Stromal cell of bone marrow (primary cell): ENCODE measurements at places on chromosomes 7 and 10.

DNA sequence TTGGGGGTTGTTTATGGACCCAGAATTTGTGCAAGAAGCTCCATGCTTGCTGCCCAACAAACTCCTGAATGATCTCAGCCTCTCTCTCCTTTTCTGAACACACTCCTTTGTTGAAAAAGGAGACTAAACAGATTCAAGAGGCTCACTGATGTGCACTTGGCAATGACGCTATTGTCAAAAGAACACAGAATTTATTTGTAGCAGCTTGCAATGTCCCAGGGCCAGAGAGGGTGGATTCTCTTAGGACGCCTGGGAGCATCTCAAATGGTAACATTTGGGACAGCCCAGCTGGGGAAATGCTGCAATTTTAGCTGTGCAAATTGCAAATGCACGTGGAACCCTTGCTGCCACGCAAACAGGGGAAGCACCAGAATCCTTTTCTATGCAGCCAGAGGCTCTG lies 79.9 kb downstream of the GPR26 start:
- DNase-seq, result no peak

DNA sequence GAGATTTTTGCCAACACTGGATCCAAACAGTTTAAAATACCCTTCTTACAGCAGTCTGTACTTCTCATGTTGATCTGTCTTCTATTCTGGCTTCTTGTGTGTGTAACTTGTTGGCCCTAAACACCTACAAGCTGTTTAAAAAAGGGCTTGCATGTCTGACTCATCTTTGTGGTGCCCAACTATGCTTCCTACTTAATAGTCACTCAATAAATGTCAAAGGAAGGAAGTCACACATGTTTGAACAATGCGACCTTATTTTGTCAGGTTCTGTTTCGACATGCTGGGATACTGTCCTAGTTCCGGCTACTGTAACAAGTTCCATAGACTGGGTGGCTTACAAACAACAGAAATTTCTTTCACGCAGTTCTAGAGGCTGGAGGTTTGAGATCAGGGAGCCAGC lies 9.4 kb upstream of the GRK5 start:
- DNase-seq, result no peak

- no peak for DNase-seq
These were observed 899.1 kb upstream of the ZWINT start for GRCh38 chr10:57260175-57260574.

DNA sequence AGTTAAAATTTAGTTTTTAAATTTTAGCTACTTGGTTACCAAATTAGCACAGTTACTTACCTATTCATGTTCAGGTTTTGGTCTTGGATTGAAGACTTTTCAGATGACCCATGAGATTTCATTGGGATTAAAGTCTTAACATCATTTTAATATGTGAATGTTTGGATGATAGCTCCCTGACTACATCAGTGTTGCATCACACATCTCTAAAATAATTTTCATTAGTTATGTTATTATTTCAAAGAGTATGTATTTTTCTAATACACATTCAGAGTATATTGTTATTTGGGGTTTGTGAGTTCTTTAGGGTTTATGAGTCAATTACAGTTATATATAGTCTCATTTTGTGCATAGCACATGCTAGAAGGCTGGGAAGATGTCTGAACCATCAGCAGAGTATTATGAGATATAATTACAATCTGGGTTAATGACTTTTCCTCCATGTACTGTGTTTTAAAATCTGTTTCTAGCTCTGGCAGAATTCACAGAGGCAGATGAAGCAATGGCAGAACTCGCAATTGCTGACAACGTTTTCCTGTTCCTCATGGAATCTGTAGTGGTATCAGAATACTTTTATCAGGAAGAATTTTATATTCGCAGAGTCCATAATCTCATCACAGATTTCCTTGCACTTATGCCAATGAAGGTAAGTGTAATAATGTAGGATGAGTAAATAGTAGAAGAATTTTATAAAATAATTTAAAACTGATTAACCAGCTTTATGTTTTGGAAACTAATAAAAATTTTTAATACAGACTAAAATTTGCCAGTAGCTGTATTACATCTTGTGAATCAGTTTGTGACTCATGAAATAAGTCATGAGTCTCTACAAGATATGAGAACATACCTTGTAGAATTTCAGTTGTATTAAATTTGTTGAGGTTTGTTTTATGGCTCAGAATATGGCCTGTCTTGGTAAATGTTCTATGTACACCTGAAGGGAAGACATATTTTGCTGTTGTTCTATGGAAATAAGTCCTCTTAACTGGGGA lies 26.9 kb downstream of the NUP205 start:
- peak; percentile 17 for DNase-seq

- no peak for DNase-seq
These were observed 28.2 kb downstream of the GPRIN2 start for GRCh38 chr10:46528171-46528671.

DNA sequence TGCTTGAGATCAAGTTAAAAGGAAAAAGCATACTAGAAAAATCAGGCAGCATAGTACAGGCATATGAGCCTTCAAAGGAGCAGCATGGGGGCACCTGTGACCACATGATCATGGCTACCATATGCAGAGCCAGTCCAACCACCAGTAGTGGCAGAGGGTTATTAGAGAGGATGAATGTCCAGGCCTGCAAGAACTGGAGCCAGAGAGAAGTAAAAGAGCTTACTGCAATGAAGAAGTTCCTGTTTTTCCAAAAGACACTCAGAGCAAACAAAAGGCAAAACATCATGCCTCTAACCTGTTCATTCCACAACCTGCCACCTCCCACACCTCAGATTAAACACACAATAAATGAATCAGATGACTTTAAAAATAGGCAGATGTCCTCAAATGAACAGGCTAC lies 99.6 kb upstream of the NAMPT start:
- no peak for DNase-seq

DNA sequence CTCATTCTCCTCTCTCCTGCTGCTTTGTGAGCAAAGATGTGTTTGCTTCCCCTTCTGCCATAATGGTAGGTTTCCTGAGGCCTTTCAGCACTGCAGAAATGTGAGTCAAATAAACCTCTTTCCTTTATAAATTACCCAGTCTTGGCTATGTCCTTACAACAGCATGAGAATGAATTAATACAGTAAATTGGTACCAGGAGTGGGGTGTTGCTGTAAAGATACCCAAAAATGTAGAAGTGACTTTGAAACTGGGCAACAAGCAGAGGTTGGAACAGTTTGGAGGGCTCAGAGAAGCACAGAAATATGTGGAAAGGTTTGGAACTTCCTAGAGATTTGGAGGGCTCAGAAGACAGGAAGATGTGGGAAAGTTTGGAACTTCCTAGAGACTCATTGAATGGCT lies 388.7 kb upstream of the GHITM start:
- DNase-seq, result no peak

DNA sequence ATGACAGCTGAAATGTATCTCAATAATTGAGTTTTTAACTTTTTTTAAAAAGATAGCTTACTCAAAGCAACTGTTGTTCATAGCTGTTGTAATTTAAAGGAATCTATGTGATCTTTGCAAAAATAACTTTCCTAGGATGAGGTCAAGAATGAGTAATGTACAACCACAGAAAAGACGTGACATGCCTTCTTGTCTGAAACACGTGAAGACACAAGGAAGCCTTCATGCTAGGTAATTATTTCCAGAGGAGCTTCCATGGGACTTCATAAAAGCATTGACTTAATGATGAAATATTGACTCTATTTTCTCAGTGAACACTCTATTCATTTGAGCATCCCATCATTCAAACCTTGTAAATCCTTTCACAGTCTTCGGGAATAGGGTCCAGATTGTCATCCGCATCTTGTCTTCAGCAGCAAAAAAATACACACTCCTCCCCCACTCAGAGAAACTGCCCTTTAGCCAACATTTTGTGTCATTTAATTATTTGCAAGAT lies 528.0 kb downstream of the NRG3 start:
- no peak for DNase-seq

GRCh38 chr10:34177445-34177844 lies 637.7 kb downstream of the PARD3 start:
- no peak for DNase-seq

DNA sequence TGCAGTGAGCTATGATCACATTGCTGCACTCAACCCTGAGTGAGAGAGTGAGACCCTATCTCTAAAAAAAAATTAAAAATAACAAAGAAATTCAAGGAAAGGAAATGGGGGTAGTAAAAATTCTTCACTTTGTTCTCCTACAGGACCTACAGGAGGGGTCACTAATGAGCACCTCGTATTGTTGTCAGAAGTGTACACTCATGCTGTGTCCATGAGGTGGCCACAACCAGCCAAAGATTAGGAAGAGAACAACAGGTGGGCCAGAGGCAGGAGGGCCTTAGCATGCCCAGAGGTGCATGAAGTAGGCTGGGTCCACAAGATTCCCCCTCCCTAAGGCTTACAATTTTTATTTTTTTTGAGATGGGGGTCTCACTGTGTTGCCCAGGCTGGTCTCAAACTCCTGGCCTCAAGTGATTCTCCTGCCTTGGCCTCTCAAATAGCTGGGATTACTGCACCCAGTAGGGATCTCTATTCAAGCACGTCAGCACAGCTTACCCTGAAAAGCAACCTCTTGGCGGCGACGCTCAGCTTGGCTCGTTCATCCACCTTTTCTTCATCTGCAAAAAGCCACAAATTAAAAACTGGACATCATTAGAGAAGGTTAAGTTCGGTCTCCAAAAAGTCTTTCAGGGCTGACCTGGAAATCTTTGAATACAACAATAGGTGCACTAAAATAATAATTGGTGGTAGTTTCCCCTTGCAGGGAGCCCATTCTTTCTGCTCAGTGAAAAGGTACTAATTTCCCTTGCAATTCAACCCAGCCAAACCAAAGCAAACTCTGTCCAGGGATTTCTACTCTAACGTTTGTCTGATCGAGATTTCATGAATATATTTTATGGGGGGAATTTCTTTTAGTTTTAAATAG lies 104.4 kb downstream of the SVIL start:
- no peak for DNase-seq

DNA sequence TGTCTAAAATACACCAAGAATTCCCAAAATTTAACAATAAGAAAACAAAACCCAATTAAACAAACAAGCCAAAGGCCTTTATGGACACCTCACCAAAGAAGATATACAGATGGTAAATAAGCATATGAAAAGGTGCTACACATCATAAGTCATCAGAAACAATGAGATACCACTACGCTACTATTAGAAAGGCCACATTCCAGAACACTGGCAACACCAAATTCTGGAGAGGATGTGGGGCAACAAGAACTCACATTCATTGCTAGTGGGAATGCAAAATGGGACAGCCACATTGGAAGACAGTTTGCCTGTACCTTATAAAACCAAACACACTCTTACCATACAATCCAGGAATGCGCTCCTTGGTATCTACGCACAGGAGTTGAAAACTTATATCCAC lies 291.4 kb downstream of the TNS3 start:
- DNase-seq, result no peak

GRCh38 chr10:86234541-86235270 lies 131.9 kb downstream of the GRID1 start:
- DNase-seq, result no peak

GRCh38 chr10:121335386-121335925 lies 262.8 kb downstream of the FGFR2 start:
- DNase-seq, result no peak

DNA sequence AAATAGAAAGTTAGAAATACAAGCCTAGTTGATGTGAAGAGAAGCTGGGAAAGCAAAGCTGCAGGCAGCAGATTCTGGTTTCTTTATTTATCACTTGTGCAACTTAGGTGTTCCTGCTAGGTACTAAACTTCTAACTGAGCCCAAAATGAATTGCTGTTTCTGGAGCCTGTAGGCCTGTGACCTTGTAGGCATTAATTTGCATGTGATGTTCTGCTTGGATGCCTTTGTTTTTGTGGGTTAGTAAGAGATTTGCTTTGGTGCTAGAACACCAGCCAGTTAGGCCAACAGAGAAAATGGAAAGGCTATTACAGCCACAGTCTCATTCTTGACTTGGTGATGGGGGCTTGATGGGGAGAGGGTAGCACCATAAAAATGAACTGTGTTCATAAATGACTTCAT lies 370.7 kb downstream of the PPP1R3A start:
- DNase-seq, result no peak

DNA sequence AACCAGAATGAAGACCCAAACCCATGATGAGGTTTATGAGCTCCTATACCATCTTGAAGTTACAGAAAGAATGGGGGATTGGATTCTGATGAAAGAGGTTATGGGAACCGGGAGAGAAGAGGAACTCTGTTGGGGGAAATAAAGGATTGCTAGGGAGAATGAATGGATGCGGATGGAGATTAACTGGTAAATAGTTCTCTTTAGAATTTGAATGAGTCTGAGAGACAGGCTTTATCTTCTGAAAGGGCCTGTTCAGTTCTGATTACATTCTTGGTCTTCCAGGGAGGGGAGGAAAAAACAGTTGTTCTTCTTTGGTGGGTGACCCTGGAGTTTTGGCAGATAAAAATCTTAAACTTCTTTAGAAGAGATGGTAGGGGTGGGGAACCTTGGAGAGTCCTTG lies 13.9 kb downstream of the SUGCT start:
- no peak for DNase-seq

GRCh38 chr10:64867501-64867962 lies 1346.3 kb downstream of the REEP3 start:
- DNase-seq, result no peak

DNA sequence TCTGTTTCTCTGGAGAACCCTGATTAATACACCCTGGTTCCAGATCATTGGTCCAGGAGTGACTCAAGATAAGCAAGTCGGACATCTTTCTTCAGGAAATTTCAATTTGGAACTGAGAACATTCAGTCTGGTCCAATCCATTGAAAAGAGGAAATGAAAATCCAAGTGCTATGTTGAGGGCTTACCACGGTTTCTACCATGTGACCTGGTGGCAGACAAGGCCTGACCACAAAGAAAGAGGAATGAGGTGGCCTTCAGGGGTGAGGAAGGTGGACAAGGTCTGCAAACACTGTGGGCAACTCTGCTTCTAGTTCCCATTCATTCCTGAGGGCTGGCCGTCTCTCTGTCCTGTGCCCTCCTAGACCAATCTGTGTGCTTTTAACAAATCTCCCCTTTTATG lies 149.2 kb upstream of the GHITM start:
- DNase-seq, result no peak

- no peak for DNase-seq
These were observed 47.0 kb downstream of the PTN start for GRCh38 chr7:137296576-137296975.

- DNase-seq, result no peak
These were observed 830.4 kb upstream of the IGFBP3 start for GRCh38 chr7:46751471-46751870.

GRCh38 chr7:17369691-17370426 lies 71.4 kb downstream of the AHR start:
- DNase-seq, result peak; percentile 87

DNA sequence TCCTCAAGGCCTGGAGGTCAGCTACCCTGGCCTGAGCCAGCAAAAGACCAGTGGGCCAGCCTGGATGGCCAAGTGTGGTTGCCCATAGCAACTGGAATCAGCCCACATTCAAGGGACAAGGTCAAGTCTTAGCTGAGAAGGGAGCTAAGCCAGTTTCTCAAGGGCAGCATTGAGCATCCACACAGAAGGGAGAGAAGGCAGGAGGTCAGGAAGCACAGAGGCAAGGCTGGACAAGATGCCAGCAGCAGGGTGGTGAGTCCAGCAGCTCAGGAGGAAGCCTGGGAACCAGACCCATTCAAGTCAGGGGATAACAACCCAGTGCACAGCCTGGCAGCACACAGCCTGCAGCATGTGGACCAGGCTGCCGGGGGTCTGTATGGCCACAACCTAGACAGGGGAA lies 54.0 kb upstream of the ZMIZ1 start:
- no peak for DNase-seq

- DNase-seq, result no peak
These were observed 204.7 kb downstream of the DNAJB6 start for GRCh38 chr7:157541295-157542067.

- DNase-seq, result peak; percentile 53
These were observed 1.3 kb upstream of the ARID5B start for GRCh38 chr10:61899997-61900828.
